ENCODE measurements at places on chromosomes 3 and 15.

- DNase-seq: no peak
Observed at GRCh38 chr15:76942331-76942730, 10.8 kb downstream of the RCN2 start.

DNA sequence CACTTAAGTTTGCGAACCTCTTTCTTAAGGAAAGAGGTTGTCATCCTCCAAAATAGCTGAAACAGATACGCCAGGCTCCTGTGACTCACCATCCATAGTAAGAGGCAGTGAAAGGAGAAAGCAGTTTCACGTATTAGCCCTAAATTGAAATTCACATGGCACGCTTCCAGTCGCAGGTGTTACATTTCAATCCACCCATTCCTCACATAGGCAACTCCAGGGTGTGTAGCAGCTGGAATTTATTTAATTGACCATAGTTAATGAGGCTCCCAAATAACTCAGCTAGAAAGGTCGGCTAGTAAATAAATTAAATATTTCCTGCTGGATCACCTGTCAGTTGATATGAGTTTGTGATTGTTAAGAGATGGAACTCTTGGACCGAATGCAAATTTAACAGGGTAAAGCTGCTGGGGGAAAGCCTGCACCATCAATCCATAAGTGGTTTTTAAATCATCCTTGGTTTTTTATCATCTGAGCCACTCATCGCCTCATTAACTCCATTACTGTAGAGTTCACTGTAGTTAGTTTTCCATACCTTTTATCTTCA lies 19.6 kb downstream of the NSUN3 start:
- peak; percentile 84 for DNase-seq

GRCh38 chr3:141328286-141329166 lies 39.8 kb upstream of the ZBTB38 start:
- DNase-seq: no peak

DNA sequence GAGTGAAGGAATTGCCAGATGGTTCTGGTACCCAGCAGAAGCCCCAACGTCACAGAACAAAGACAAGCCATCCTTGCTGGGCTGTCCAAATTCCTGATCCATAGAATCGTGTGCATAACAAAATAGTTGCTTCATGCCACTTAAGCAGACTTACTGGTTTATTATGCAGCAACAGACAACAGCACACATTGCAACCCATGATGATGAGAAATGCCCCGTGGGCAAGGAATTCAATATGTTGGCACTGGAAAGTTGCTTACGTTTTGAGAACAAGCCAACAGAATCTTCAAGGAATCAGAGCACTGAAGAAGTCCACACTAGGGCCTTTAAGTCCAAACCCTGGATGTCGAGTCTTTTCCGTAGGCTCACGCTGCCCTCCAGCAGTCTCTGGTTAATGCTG lies 40.3 kb downstream of the CCR4 start:
- no peak for DNase-seq

GRCh38 chr3:151216641-151217607 lies 13.9 kb upstream of the GPR171 start:
- no peak for DNase-seq

DNA sequence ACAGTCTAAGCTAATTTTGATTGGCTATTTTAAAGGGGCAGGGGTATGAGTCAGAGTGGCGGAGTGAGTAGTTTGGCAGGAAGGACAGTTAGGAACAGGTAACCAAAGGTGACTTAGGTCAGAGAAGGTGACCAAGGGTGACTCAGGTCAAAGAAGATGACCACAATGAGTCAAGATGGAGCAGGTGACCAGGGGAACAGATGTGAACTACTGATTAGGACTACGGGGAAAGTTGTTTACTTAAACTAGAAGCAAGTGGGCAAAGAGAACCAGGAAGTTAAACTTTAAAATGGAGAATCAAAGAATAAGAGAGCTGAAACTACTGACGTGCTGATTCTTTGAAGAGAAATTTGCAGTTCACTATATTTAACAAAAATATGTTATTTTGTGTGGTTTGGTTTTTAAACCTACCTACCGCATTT lies 14.1 kb upstream of the CA12 start:
- DNase-seq: no peak

DNA sequence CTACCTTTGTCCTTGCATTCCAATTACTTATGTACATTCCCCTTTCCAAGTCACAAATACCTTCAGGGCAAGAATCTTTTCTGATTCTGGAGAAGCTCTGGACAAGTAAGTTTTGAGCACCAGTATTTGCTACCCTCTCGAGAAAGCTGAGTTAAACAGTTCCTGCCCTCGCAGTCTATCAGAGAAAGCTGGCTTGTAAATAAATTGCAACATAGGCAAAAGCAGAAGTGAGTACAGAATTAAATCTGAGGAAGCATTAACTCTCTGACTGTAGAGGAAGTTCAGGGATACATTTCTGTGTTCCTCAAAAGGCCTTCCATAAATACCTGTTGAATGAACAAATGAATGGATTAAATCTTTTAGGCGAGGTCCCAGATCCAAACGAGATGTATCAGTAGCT lies 1.2 kb downstream of the OSBPL11 start:
- no peak for DNase-seq

DNA sequence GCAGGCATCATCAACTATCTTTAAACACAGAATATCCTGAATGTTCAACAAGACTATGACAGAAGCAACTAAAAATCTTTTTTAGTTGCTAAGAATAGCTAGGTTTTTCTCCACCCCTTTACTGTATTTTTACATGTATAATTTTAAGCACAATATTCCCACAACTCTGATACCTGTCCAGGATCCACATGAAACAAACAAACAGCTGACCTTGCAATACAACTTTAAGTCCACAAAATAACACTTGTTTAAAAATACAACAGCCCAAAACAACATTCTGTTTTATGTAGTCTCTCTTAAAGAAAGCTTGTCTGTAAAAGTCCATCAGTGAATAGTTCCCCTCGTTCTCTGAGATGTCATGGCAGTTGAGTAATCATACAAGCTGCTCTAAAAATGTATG lies 41.1 kb downstream of the IFT57 start:
- DNase-seq: no peak

DNA sequence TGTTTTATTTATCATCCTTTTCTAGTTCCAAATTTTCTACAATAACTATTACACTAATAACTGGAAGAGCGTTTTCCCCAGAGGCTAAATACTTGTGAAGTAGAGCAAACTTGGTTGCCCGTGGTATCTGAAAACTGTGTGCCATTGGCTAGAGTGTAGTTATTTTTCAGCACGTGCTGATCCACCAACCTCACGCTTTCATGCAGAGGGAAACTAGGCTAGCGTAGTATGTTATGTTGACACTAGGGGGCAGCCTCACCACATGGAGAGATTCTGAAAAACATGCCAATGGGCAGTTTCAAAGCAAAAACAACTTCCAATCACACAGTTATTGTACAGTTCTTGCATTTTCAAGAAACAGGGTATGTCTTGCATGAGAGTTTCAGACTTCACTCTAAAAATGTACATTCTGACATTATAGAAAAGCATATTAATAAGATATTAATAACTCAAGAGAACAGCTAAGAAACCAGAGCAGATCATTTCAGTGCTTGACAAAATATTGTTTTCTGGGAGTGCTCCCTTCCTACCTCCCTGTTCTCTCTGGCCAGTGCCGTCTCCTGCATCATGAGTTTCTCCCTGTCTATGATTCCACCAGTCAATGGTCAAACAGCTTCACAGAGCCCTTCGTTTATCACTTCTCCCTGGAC lies 39.7 kb downstream of the SPATA12 start:
- peak; percentile 5 for DNase-seq

- no peak for DNase-seq
Observed at GRCh38 chr15:67120839-67121643, 55.6 kb downstream of the SMAD3 start.

DNA sequence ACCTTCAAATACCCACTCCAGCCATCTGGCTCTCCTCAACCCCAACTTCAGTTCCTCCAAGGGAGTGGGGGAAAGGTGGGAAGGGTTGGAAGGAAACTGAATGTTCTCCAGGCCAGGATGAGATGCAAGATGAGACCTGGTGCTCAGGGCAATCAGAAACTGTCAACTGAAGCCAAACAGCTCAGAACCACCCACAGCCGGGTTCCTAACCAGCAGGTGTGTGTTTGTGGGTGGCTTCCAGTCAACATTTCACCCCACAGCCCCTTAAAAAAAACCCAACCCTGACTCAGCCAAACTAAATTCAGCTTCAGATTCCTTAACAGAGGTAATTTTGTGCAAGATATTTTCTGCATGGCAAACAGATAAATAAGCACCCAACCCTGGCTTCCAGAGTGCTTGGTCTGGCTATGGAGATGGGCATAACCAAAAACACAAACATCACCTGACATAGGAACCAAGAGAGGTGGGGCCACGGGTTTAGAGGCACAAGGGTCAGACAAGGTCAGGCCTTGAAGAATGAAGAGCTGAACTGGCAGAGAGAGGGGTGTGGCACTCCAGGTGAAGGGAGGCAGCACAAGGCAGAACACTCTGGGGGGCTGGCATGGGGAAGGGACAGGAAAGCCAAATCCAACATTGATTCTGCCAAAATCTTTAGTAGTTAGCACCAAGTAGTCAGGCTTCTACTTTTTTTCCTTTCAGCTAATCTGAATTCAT lies 34.7 kb downstream of the ZNF445 start:
- DNase-seq: no peak

- no peak for DNase-seq
Observed at GRCh38 chr3:172913911-172914655, 163.6 kb downstream of the ECT2 start.

GRCh38 chr3:152610622-152611021 lies 224.3 kb upstream of the P2RY1 start:
- no peak for DNase-seq

GRCh38 chr3:141462176-141462859 lies 24.5 kb upstream of the RASA2 start:
- DNase-seq: peak; percentile 13

Data from NCI-H748 treated with DMSO at 0.1 percent for 48 hours (cell line).